ENCODE measurements at places on chromosomes 2 and 18. TPM values are rescaled to one million over a fixed set of nuclear protein-coding genes. Genes with fewer than 3 reads are reported as not detected.
A peak's percentile ranks its signal among the peaks of the same experiment; 100 is the strongest.

DNA sequence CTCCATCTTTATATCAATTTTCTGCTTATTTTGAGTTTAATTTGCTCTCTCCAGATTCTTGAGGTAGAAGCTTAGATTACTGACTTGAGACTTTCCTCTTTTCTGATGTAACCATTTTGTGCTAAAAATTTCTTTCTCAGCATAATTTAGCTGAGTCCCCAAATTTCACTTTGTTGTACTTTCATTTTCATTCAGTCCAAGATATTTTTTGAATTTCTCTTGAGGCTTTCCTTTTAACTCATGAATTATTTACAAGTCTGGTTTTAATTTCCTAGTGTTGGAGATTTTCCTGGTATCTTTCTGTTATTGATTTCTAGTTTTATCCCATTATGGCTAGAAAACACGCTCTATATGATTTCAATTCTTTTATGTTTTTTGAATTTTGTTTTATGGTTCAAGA lies 144.7 kb upstream of the PGAP1 start:
- DNase-seq: no peak
- H3K27ac ChIP-seq: peak overlapping the region; percentile 56
- H3K36me3 ChIP-seq: peaks cover 64% of the 10 kb centered on the region
- no peaks in the 10 kb centered on the region for H3K27me3 ChIP-seq
- peaks cover 28% of the 10 kb centered on the region for H3K4me1 ChIP-seq

- H3K36me3 ChIP-seq: no peaks in the 10 kb centered on the region
- no peaks in the 10 kb centered on the region for H3K4me1 ChIP-seq
- H3K27ac ChIP-seq: no peak overlapping the region
- no peaks in the 10 kb centered on the region for H3K27me3 ChIP-seq
Observed at GRCh38 chr2:122530814-122531213, 775.4 kb downstream of the TSN start.

- H3K36me3 ChIP-seq: no peaks in the 10 kb centered on the region
- H3K4me1 ChIP-seq: no peaks in the 10 kb centered on the region
- H3K4me3 ChIP-seq: no peak overlapping the region
- H3K27ac ChIP-seq: no peak overlapping the region
Observed at GRCh38 chr18:57523171-57523956, 63.1 kb downstream of the FECH start.

DNA sequence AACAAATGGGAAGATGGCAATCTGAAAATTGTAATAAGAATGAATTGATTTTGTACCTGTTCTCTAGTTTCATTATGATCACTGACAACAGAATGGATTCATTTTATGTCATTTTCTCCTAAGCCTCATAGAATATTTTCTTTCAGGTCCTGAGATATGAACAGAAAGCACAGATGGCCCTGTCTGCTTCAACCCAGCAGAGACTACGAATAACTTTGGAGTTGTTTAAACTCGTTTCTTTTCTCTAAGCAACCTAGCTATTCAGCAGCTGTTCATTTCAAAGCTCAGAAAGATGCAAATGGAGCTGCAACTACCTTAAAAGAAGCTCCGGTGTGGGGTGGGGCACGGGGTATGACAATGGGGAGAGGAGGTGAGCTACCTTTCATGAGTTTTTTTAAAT lies 124.9 kb downstream of the ALK start:
- no peaks in the 10 kb centered on the region for H3K4me1 ChIP-seq
- H3K27me3 ChIP-seq: peaks cover 4% of the 10 kb centered on the region

- H3K27ac ChIP-seq: peak overlapping the region; percentile 17
- peaks cover 5% of the 10 kb centered on the region for H3K36me3 ChIP-seq
- H3K4me1 ChIP-seq: peaks cover 24% of the 10 kb centered on the region
Observed at GRCh38 chr2:181317511-181317910, 139.7 kb upstream of the ITGA4 start.

DNA sequence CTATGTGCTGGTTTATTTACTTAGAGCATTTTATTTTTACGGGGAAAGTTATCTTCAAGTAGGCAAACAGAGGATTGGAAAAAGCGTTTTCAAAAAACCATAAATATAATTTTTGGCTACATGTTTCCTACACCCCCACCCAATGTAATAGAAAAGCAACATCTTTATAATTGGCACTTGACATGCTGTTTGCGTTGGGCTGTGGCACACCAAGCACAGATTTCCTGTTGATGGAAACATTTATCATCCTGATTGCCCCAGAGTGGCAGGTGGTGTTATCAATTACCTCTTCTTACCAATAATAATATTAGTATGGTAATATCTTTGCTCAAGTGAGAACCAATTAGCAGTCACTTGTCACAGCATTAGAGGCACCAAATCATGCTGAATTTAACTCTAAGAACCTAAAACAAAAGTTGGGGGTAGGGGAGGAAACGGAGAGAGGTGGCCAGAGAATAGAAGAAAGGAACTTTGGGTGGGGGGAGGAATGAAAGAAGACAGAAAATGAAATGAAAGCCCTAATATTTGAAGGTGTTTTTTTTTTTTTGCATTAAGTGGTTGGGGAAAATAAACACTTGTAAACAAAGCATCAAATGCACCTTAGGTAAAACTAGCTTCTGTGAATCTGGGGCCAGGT lies 3.8 kb upstream of the SALL3 start:
- H3K4me3 ChIP-seq: no peak overlapping the region
- H3K27ac ChIP-seq: no peak overlapping the region
- peaks cover 4% of the 10 kb centered on the region for H3K4me1 ChIP-seq
- H3K27me3 ChIP-seq: peaks cover 58% of the 10 kb centered on the region
- no peak for DNase-seq

DNA sequence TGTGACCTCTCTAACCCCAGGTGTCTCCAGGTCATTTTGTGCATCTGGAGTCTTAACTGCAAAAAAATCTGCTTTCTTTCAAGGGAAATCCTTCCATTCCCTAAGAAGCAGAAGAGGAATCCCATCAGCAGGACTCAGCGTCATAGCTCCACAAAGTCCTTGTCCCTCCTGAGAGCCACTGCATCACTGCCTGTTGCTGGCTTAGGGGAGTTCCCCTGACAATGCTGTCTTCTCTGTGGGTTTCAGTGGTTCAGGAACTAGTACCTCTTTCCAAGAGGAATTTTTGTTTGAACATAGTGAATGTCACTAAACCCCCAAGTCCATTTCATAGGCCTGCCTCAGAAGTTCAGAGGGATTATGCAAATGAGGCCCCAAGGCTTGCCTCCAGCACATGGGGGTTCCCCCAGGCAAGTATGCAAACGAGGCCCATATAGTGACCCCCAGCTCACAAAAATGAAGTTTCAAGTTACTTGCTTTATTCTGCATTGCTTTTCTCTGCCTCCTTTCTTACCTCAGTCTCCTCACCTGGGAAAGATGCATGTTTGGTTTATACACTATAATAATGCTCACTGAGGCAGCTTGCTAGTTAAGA lies 513.9 kb upstream of the MEX3C start:
- H3K27ac ChIP-seq: no peak overlapping the region
- no peaks in the 10 kb centered on the region for H3K27me3 ChIP-seq
- H3K4me3 ChIP-seq: no peak overlapping the region
- DNase-seq: no peak
- no peaks in the 10 kb centered on the region for H3K36me3 ChIP-seq

DNA sequence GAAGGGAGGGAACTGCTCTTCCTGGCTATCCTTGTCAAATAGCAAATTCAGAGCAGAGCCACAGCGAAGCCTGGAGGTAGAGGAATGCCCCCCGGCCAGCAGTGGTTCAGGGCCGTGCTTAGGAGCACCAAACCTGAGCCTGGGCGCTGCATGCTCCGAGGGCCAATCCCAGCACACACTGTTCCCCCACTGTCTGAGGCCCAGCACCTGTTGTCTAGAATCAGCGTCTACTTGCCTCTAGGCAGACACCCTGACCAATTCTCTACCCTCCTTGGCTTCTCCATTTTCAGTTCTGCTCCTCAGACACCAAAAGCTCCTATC lies 177.6 kb upstream of the PKDCC start:
- no peaks in the 10 kb centered on the region for H3K36me3 ChIP-seq
- no peak overlapping the region for H3K4me3 ChIP-seq
- peaks cover 7% of the 10 kb centered on the region for H3K4me1 ChIP-seq
- no peak for DNase-seq

GRCh38 chr18:35513181-35513936 lies 15.6 kb upstream of the INO80C start:
- DNase-seq: no peak
- H3K36me3 ChIP-seq: no peaks in the 10 kb centered on the region
- H3K4me3 ChIP-seq: no peak overlapping the region
- H3K27ac ChIP-seq: no peak overlapping the region

DNA sequence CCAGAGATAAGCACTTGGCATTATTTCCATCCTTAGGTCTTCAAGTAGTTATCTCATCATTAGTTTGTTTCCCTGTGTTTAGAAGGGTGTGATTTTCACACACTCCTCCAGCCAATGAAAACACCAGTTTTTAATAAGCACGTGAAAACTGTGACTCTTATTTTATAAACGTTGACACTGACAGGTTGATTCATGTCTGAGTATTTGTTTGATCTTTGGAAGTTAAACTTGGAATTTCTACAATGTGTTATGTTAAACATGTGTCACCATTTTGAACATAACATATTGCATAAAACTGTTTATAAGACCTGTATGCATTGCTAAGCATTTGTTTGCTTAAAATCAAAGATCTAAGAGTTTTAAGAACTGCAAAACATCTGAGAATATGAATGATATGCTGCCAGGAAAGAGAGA lies 27.6 kb downstream of the SLC40A1 start:
- H3K4me3 ChIP-seq: no peak overlapping the region
- no peak overlapping the region for H3K27ac ChIP-seq
- no peaks in the 10 kb centered on the region for H3K27me3 ChIP-seq
- DNase-seq: no peak
- no peaks in the 10 kb centered on the region for H3K36me3 ChIP-seq

DNA sequence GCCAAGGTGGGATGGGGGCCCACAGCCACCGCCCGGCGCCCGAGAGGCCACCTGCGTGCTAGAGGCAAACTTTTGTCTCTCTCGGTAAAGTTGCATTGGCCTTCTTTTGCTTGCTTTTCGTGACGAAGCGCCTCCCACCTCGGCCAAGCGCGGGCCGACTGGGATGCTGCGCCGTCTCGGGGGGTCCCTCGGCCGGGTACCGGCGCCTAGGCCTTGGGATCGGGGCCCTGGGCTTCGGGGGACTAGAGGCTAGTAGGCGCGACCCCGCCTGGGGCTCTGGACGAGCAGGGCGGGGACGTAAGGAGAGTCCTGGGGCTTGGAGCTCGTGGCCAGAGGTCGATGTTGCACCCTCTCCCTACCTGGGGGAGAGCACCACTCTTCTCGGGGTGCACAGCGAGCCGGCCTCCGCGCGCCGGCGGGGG lies 545 bp downstream of the GLI2 start:
- no peak overlapping the region for H3K27ac ChIP-seq
- no peak for DNase-seq
- peak overlapping the region; percentile 70 for H3K4me3 ChIP-seq
- H3K27me3 ChIP-seq: peaks cover 62% of the 10 kb centered on the region
- no peaks in the 10 kb centered on the region for H3K36me3 ChIP-seq

DNA sequence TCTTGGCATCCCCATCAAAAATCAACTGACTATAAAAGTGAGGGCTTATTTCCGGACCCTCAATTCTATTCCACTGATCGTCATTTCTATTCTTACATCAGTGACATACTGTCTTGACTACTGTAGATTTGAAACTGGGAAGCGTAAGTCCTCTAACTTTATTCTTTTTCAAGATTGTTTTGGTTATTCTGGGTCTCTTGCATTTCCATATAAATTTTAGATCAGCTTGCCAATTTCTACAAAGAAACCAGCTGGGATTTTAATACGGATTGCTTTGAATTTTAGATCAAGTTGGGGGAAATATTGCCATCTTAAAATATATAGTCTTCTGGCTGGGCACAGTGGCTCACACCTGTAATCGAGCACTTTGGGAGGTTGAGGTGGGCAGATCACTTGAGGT lies 17.9 kb upstream of the INPP4A start:
- DNase-seq: peak; percentile 4
- no peak overlapping the region for H3K4me3 ChIP-seq
- H3K27me3 ChIP-seq: peaks cover 12% of the 10 kb centered on the region
- no peaks in the 10 kb centered on the region for H3K4me1 ChIP-seq
- H3K27ac ChIP-seq: no peak overlapping the region

GRCh38 chr18:60599267-60599666 lies 226.7 kb upstream of the MC4R start:
- H3K27ac ChIP-seq: no peak overlapping the region
- H3K36me3 ChIP-seq: no peaks in the 10 kb centered on the region
- no peak for DNase-seq
- H3K4me1 ChIP-seq: no peaks in the 10 kb centered on the region
- no peaks in the 10 kb centered on the region for H3K27me3 ChIP-seq

DNA sequence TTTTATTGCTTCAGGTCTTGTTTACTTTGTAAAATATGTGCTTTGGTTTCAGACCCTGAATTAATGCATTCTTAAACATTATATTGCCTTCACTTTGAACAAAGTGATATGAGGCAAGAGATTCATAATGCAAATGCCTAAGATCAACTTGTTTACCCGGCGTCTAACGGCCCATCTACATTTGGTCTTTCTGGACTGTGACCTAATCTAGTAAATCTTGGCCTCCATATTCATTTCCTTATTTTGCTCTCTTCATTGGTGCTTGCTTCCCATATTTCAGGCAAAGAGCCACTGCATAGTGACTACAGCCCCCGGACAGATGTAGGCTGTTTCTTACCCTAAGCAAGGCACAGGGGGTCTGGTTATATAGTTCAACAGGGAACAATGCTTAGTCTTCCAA lies 53.0 kb upstream of the SLC39A10 start:
- H3K4me1 ChIP-seq: peaks cover 6% of the 10 kb centered on the region
- H3K36me3 ChIP-seq: no peaks in the 10 kb centered on the region
- H3K4me3 ChIP-seq: no peak overlapping the region

DNA sequence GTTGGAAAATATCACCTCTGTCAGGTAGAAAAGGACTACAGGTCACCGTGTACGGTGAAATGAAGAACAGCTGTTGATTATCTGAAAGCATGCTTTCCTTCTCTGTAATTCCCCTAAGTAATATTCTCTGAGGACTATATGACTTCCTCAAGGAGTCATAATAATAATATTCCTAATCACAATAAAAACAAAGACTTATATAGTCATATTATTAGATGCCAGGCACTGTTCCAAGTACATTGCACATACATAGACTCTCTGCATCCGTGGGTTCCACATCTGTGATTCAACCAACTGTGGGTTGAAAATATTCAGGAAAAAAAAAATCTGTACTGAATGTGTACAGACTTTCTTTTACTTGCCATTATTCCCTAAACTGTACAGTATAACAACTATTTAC lies 512.4 kb upstream of the ID2 start:
- no peaks in the 10 kb centered on the region for H3K27me3 ChIP-seq
- no peaks in the 10 kb centered on the region for H3K36me3 ChIP-seq
- H3K27ac ChIP-seq: no peak overlapping the region
- H3K4me1 ChIP-seq: peaks cover 10% of the 10 kb centered on the region
- no peak for DNase-seq

DNA sequence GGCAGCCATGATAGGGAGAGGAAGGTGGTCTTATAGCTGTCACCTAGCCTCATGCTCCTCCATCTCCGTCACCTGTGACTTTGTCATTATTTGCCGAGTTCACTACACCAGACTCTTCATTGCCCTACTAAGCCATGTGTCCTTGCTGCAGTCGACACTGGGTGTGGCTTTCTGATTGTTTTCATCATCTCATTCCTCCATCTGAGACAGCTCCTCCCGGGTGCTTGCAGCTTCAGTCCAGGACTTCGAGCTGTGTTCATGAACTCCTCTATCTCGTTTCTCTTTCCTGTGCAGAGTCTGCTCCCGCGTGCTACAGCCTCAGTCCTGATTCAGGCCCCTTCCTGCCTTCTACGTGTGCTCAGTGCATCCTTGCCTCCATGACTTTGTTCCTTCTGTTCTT lies 295.1 kb upstream of the TNP1 start:
- no peaks in the 10 kb centered on the region for H3K36me3 ChIP-seq
- H3K27me3 ChIP-seq: no peaks in the 10 kb centered on the region
- H3K27ac ChIP-seq: no peak overlapping the region
- no peak overlapping the region for H3K4me3 ChIP-seq

VWC2L gene
- total RNA-seq: not detected

NTSR2 gene
- total RNA-seq: not detected

STPG4 gene
- total RNA-seq: 0.16 TPM

MERTK gene
- 0.63 TPM for total RNA-seq

TFPI gene
- total RNA-seq: 1.2 TPM

ESPNL gene
- 0.26 TPM for total RNA-seq

PROKR1 gene
- total RNA-seq: not detected

AQP12B gene
- total RNA-seq: not detected

PRSS56 gene
- total RNA-seq: not detected
